ENCODE measurements at places on chromosomes 13 and 19.

DNA sequence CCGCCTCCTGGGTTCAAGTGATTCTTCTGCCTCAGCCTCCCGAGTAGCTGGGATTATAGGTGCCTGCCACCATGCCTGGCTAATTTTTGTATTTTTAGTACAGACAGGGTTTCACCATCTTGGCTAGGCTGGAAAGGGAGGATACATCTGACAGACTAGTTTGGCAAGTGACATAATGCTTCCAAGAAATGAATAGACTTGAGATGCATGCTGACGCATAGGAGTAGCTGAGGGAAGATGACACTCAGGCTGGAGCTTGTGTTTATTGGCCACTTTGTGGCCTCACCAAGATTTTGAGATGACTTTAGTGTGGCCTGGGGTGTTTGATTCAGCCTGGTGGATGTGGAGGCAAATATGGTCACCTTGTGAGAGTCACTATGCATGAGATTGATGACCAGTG, 4.0 kb downstream of the ZNF586 start:
- no peak for DNase-seq

- DNase-seq, result no peak
Measured at GRCh38 chr13:81682081-81682630, 1341.2 kb upstream of the SPRY2 start.

DNA sequence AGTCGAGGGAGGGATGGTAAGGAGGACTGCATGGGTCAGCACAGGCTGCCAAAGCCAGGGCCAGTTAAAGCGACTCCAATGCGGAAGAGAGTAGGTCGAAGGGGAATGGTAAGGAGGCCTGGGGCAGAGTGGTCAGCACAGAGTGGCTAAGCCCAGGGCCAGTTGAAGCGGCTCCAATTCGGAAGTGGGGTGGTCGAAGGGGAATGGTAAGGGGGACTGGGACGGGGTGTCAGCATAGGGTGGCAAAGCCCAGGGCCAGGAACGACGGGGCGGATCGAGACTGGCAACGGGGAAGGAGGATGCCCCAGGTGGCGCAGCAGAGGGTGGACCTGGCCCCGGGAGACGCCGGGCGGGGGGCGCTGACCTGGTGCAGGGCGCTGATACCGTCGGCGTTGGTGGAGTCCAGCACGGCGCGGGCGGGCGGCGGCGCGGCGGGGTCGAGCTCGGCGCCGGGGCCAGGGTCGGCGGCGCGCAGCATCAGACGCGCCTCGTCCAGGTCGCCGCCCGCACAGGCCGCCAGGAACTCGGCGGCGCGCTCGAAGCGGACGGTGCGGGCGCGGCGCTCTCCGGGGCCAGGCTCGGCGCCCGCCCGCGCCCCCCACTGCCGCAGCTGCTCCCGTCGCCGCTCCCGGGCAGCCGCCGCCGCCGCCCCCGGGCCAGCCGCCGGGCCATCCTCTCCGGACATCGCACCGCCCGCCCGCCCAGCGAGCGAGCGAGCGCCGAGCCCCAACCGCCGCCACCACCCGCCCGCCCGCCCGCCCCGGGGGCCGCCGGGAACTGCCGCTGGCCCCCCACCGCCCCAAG, at the start of gene PPP1R12C:
PPP1R12C (minus strand) TSS at position 779 of the 804 bp plus-strand sequence; CDS start at position 685, 94 bp downstream.
- DNase-seq, result no peak

DNA sequence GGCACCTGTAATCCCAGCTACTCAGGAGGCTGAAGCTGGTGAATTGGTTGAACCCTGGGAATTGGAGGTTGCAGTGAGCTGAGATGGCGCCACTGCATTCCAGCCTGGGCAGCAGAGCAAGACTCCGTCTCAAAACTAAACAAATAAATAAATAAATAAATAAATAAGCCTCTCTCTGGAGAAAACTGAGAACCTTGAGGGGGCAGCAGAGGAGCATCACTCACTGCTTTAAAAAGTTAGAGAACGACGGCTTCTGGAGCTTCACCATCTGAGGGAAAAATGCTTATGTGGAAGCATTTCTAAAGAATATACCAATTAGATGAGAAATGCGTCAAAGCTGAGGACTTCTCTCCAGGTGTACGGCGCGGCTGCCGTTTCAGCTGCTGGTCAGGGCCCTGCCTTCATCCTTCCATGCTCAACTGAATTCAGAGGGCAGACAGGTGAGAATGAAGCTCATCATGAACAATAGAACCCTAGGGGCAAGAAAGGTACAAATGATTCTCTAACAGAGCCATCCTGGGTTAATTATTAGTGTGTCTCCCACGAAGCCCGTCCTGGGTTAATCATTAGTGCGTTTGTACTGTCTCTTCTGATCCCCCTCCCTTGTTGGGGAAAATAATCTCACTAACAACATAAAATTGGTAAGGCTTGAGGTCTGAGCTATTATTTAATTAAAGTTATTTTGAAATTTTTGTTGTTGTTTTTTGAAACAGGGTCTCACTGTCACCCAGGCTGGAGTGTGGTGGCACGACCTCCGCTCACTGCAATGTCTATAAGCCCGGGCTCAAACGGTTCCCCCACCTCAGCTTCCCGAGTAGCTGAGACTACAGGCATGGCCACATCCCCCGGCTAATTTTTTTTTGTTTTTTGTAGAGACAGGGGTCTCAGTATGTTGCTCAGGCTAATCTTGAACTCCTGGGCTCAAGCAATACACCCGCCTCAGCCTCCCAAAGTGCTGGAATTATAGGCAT, 80.1 kb downstream of the IPO5 start:
- DNase-seq, result no peak

DNA sequence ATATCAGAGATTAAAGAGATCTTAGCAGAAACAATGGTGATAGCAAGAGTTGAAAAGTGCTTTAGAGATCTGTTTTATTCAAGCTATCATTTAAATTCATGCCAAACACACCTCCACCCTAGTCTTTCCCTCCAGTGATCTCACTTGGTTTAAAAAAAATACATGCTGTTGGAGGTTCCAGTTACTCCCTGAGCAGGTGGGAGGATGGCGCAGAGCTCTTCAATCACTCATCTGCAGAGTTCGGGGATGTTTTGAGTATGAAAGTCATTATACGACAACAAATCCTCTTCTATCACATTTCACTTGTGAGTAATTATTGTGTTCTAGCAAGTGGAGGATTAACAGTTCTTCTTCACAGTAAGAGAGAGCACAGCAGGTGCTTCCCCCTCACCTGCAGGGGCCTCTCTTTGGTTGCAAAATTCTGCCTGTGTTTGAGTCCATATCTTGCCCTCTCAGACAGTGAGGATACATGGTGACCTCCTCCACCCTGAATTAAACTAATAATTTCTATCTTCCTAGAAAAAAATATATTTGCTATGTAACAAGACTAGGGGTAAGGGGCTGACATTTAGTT, 376.7 kb downstream of the LIG4 start:
- DNase-seq, result no peak

DNA sequence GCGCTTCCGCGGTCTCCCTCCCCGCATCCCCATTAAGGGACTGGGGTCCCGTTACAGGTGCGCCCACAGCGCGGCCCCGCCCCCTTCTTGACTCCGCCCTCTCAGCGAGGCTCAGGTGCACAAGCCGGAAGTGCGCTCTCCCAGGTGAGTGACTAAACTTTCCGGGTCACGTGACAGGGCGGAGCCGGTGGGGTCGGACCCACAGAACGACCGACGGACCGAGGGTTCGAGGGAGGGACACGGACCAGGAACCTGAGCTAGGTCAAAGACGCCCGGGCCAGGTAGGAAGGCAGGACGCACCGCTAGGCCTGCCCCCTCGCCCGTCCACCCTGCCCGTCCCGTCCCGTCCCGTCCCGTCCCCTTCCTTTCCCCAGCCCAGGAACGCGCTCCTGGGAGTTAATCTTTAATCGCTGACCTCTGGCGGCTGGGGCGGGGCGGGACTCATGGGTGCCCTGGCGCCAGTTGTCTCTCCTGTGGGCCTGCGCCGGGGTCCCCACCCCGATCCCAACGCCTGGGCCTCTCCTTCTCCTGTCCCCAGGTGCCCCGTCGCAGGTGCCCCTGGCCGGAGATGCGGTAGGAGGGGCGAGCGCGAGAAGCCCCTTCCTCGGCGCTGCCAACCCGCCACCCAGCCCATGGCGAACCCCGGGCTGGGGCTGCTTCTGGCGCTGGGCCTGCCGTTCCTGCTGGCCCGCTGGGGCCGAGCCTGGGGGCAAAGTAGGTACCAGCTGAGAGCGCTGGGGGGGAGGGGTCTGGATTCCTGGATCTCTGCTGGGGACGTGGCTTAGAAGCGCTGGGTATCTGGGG, at the start of gene CRB3:
CRB3 (plus strand) TSS at position 202 of the 804 bp plus-strand sequence; CDS start at position 633, 431 bp downstream.
- DNase-seq, result no peak

GRCh38 chr13:37070956-37071355, 11.5 kb upstream of the SUPT20H start:
- DNase-seq, result no peak

GRCh38 chr13:52760077-52760476, 20.5 kb upstream of the CNMD start:
- DNase-seq, result no peak

GRCh38 chr19:19443283-19443682, 37.8 kb downstream of the GATAD2A start:
- DNase-seq, result no peak

DNA sequence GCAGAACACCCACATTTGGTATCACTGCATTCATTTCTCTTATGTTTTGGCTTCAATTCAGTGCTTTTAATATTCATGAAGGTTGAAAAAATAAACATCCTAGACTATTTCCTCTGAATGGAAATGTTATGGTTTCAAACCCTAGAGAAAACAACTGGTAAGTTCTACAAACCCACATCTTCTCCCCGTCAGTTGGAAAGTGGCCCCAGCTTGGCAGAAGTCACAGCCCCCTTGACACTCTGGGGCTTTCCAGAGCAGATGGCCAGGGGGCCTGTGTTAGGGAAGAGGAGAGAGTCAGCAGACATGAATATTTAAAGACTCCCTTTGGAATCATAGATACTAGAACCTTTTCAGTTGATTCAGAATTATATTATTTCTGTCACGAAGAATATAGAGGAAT, 123.9 kb downstream of the SHISA2 start:
- no peak for DNase-seq

- DNase-seq, result no peak
Measured at GRCh38 chr19:17206736-17207581, 8.2 kb upstream of the USE1 start.

DNA sequence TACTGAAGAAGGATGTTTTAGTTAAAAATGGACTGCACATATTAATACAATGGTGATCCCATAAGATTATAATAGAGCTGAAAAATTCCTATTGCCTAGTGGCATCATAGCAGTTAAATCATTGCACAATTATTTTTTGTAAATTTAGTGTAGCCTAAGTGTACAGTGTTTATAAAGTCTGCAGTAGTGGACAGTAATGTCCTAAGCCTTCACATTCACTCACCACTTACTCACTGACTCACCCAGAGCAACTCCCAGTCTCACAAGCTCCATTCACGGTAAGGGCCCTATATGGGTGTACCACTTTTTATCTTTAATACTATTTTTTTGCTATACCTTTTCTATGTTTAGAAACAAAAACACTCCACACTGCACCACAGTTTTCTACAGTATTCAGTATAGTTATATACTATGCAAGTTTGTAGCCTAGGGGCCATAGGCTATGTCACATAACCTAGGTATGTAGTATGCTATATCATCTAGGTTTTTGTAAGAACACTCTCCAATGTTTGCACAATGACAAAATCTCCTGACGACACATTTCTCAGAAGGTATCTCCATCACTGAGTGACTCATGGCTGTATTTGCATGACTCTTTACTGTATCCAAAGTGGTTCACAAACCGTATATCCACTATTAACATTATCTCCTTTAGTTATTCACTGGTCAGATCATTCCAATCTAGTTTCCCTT, 536.0 kb downstream of the KLF12 start:
- DNase-seq, result no peak

GRCh38 chr13:79401259-79402070, 4.6 kb downstream of the RBM26 start:
- DNase-seq, result no peak

DNA sequence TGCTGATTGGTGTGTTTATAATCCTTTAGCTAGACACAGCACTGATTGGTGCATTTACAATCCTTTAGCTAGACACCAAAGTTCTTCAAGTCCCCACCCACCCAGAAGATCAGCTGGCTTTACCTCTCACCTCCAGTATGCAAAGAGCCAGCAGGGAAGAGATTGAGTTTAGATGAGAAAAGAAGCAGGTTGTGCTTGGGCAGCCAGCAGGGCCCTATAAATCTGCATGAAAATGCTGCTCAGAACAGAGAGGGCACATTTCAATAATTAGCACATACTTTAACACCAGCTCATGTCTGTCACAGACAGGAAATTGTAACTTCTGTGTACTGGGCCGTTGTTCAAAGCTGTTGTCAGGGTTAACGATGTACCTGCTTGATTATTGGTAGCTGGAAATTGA, 1204.3 kb downstream of the UQCRFS1 start:
- no peak for DNase-seq

DNA sequence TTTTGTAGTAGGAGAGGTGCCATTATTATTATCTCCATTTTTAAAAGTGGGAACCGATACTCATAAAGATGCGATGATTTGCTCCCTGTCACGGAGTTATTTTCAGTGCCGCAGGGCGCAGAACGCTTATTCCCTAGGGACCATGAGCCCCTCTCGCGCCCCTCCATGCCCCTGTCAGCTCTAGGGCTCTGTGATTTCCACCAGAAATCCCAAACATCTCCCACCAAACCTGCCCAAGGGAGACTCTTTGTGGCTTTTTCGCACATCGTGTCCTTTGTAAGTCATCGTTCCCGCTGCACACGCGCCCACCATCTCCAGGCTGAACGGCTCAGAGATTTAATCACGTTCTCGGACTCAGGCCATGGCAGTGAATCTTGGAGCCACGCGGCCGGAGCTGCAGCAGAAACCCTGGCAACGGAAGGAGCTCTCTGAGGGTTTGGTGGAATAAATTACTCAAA, 105.1 kb downstream of the DNAJC15 start:
- no peak for DNase-seq

- DNase-seq, result no peak
Measured at GRCh38 chr13:20125129-20125782, 35.6 kb downstream of the GJA3 start.

DNA sequence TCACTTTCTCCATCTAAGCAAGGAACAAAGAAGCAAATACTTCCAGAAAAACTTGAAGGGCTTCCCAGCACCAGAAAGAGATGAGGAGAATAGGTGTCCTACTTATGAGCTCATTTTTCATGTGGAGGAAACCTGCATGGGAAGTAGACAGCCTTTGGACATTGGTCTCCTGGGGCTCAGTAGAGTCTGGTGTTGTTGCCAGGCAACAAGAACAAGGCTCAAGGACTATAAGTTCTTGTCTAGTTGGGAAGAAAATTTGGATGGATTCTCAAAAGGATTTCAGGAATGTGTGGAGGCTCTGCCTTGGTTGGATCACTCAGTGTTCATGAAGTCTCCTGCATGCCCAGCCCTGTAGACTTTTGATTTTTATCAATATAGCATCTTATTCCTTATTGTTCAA, 84.5 kb downstream of the MBNL2 start:
- no peak for DNase-seq

GRCh38 chr13:44474122-44474910, 100.7 kb downstream of the SERP2 start:
- DNase-seq, result no peak

DNA sequence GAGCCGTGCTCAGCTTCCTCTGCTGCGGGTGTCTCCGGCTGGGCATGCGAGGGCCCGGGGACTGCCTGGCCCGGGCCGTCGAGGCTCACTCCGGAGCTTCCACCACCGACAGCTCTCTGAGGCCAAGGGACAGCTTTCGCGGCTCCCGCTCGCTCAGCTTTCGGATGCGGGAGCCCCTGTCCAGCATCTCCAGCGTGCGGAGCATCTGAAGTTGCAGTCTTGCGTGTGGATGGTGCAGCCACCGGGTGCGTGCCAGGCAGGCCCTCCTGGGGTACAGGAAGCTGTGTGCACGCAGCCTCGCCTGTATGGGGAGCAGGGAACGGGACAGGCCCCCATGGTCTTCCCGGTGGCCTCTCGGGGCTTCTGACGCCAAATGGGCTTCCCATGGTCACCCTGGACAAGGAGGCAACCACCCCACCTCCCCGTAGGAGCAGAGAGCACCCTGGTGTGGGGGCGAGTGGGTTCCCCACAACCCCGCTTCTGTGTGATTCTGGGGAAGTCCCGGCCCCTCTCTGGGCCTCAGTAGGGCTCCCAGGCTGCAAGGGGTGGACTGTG, 1.2 kb downstream of the S1PR4 start:
- no peak for DNase-seq

Measured in GDM1 (cell line).